LNCaP clone FGC (cell line): ENCODE measurements at places on chromosomes 12 and 14.

DNA sequence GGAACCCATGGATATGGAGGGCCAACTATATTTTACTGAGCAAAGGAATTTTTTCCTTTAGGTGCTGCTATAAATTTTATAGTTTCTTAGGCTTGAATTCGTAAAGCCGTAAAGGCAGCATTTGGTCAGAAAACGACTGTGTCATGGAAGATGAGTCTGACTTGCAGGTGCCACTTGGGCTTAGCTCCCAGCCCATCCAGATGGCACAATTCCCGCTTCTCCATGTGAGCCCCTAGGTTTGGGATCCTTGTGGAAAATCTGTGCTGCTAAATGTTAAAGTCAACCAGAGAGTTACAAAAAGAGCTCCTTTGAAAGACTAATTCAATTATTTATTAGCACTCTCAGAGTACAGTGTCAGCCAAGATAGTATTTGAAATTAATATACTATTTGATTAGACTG, 120.1 kb upstream of the NPAS3 start:
- DNase-seq = no peak

- DNase-seq = no peak
These were observed 3.7 kb upstream of the SETD1B start for GRCh38 chr12:121799842-121800693.

DNA sequence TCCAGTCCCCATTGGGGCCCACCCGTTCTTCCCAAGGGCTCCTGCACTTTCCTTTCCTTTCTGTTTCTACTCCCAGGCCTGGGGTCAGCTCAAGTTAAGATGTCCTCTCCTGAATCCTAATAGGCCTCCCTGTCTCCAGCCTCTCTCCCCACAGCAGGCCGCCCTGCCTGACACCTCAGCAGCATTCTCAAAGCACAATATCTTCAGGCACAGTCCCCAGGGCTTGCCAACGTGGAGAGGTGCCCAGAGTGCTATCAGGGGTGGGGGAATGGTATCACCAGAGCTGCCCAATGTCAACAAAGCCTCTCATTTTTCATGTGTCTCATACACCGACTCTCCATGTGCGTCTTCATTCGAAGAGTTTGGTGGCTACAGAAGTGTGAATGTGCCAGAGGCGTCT, 123.0 kb downstream of the FOXN3 start:
- no peak for DNase-seq

GRCh38 chr14:49366416-49366815, 219.8 kb downstream of the RPS29 start:
- DNase-seq = no peak

DNA sequence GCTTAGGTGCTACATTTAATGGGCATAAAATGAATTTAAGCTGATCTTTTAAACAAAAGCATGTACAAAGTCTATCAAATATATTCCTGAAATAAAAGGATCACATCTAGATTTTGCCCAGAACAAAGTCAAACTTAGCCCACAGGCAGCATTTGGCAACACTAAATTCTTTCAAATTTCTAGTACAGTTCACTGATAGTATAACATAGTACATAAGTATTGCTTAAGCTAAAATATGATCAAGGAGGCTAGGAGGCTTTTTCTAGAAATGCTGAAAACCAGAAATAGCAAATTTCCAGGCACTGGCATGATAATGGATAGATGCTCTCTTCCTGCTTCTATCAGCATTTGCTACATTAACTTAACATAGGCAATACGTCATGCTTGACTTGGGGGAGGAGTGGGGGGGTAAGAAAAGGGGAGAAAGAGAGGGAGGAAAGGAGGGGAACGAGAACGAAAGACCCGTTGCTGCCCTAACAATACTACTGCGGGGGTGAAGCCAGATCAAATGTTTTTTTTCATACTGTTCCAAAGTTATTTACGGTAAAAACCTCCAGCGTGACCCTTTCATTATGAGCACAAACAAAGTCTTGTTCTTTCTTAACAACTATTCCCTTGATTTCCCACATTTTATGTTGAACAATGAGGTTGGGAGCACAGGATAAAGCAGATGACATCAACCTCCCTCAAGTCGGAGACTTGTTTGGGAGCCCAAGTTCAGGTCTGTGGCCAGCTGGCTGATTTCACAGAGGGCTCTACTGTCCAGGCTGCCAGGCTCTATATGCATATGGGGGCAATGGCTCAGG, 10.6 kb downstream of the TMED10 start:
- no peak for DNase-seq

- no peak for DNase-seq
These were observed 734.9 kb downstream of the VRK1 start for GRCh38 chr14:97532052-97532451.

DNA sequence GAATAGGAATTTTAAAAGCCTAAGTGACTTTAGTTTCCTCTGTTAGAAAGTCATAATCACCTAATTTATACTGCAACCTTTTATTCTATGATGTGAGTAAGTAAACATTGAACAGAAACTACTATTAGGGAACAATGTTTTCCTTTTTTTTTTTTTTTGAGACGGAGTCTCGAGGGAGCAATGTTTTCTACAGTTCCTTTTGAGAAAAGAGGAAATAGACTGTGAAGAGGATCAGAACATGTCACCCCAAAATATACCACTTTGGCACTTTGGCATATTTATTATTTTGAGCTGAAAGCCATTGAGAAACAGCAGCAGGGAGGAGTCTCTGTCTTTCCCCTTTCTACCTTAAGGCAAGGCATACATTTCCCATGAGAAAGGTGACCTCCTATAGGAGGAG, 162.7 kb upstream of the CNOT2 start:
- no peak for DNase-seq

GRCh38 chr14:42316693-42317092, 710.0 kb downstream of the LRFN5 start:
- DNase-seq = no peak

DNA sequence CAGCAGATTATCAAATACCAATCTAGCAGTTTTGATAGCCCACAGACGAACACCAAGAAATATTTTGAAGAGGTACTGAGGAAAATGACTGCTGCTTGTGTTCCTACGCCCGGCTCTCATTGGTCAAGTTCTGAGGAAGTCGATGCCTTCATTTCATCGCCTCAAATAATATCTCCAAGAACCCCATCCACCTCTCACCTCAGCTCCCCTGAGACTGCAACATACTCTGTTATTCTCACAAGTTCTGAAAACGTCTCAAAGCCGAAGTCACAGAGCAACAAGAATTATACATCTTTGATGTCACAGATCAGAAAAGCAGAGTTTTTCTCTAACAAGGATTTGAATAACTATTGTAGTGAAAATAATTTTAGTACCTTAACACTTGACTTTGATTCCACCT, 55.5 kb upstream of the BCAT1 start:
- DNase-seq = no peak

DNA sequence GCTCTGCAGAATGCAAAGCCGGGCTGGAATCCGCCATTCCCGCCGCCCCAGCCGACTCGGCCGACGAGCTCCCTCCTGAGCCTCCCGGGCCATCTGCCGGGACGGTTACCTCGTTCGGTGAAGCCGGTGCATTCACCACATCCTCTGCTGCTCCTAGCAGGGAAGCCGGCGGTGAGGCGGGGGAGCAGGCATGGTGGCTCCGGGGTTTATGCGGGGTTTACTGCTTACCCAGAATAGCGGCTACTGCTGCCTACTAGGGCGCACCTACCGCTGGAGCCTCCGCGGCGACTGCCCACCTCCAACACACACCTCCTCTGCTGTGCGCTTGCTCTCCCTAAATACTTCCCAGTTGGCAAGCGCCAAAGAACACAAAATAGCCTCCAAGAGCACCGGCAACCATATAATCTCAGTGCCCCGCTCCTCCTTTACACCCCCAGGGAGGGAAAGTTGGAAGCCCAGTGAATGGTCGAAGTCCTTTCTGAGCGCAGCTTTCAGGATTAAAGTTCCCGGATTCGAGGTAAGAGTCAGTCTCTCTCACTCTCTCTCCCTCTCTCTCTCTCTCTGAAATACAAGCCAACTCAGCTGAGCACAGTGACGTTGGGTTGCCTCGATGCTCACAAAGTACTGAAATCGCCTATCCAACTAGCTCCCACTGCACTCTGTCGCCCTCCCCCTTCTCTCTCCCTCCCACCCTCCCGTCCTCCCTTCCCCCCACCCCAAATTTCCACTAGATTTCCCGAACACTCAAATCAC, at the start of gene TBX5:
Gene TBX5 (minus strand): TSS at position 626 of the 753 bp plus-strand sequence. CDS start 2,246 bp downstream, outside the sequence.
- DNase-seq = no peak

DNA sequence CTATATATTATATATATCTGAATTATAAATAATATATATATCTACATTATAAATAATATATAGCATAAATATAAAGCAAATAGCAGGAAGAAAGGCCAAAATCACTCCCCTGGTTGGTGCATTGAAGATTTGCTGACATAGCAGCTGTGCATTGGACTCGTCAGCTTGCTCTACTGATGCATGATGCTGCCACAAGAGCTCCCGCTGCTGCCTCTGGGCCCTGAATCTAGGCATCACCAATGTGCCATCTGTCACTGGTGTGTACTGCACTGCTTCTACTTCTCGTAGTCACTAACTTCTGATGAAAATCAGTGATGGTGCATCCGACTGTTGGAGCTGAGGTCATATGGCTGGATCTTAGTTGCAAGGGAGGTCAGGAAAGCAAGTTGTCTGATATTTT, 205.0 kb downstream of the ADAMTS20 start:
- no peak for DNase-seq

GRCh38 chr12:27014085-27014858, at the start of gene TM7SF3:
Gene TM7SF3 (minus strand): TSS chr12:27014384. CDS start chr12:27014168, 216 bp downstream.
- peak; percentile 73 for DNase-seq

- peak; percentile 46 for DNase-seq
These were observed 125.8 kb downstream of the KTN1 start for GRCh38 chr14:55705651-55706364.

GRCh38 chr14:64766430-64767151, 62.4 kb downstream of the PLEKHG3 start:
- no peak for DNase-seq

GRCh38 chr12:47271800-47272239, 192.1 kb upstream of the AMIGO2 start:
- no peak for DNase-seq

- DNase-seq = no peak
These were observed 12.6 kb downstream of the SFSWAP start for GRCh38 chr12:131723532-131723931.
